Cortex of kidney (tissue), 1 donor: ENCODE measurements at places on chromosomes 12 and 14.

DNA sequence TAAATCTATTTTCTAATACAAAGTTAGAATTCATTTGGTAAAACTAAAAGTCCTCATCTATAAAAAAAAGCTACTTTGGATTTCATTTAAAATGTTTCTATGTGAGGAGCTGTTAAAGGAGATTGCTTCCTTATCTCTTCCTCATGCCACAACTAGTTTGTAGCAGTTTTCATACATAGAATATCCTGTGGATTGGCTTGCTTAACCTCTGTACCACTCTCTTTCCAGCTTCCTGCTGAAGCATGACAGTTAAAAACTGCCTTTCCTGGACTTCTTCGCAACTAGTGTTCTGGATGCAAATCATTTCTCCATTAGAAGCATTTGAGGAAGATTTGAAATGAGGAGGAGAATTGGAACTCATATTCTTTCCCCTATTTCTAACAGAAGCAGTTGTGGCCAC, 49.6 kb downstream of the ST8SIA1 start:
- no peak for DNase-seq

GRCh38 chr12:129152351-129153104, 299.2 kb downstream of the GLT1D1 start:
- no peak for DNase-seq

DNA sequence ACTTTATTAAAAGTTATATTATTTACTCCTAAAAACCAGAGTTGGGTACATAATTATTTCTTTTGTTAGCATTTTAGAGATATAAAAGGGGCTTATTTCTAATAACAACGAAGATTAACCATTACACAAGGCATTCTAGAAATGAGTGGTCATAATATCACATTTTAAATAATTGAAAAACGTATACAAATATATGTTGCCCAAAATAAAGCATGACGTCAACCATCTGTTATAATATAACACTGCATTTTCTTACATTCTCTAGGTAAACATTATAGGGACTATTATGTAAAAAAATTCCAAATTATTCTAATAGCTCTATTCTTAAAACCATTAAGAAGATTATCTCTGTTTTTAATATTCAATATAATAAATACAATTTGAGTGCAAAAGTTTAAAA, 455.1 kb upstream of the GARIN6 start:
- no peak for DNase-seq

- no peak for DNase-seq
Measured at GRCh38 chr12:10641735-10642500, 28.5 kb upstream of the MAGOHB start.

DNA sequence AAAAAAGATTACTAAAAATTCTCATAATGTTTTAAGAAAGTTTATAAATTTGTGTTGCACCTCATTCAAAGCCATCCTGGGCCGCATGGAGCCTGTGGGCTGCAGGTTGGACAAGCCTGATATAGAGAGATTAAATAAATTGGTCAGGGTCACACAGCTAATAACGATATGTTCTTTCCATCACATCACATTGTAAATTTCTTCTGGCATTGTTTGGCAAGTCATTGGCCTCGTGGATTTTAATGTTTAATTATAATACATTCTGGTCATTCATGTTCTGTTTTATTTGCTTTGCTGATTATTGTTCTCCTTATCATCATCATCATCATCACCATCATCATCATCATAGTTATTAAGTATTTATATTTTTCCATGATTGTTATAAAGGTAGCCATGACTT, 157.3 kb downstream of the DIO2 start:
- no peak for DNase-seq
